ENCODE measurements at places on chromosomes 1 and 21.

GRCh38 chr21:33432496-33432895, 29.3 kb downstream of the IFNGR2 start:
- no peak for DNase-seq

DNA sequence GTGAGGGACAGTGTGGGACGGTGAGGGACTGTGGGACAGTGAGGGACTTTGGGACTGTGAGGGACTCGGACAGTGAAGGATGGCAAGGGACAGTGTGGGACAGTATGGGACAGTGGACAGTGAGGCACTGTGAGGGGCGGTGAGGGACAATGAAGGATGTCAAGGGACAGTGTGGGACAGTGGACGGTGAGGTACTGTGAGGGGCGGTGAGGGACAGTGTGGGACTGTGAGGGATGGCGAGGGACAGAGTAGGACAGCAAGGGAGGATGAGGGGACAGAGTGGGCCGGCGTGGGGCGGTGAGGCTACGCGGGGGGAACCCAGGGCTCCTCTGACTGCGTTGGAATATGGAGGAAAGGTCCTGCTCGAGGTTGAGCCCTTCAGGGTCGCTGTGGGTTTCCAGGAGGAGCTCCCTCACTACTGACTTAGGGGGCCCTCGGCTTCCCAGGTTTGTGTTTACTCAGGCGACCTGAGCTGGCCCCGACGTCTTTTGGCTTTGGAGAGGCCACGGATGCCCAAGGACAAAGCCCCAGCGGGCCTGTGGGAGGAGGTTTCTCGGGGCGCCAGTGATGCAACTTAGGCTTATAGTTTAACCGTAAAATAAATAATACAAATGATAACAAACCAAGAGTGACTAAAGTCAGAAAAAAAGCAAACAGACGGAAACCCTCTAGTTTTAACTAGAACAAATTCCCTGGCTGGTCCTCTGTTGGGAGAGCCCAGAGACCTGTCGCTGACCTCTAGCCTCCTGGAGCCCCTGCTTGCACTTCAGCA, 1.1 kb upstream of the ERRFI1 start:
- DNase-seq = no peak

- no peak for DNase-seq
Observed at GRCh38 chr1:228352677-228353481, 53.8 kb downstream of the TRIM11 start.

DNA sequence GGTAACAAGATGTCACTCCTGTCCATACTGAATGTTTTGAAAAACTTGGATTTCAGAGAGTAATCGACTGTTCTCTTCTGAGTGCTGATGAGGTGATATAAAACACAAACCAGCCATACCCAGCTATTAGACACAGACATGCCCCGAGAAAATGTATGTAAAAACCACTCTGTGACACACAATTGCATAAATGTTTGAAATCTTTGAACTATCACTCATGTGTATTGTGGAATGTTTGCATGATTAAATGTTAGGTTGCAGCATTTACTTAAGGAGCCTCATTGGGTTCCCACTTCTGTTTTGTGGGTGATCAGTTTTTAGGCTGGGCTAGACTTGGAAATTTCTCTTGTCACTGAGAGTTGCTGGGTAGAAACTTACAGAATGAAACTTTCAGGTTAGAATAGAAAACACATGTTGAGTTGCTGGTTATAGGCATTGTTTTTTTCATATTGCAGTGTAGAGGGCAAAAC, 270.4 kb upstream of the B3GALT2 start:
- no peak for DNase-seq

DNA sequence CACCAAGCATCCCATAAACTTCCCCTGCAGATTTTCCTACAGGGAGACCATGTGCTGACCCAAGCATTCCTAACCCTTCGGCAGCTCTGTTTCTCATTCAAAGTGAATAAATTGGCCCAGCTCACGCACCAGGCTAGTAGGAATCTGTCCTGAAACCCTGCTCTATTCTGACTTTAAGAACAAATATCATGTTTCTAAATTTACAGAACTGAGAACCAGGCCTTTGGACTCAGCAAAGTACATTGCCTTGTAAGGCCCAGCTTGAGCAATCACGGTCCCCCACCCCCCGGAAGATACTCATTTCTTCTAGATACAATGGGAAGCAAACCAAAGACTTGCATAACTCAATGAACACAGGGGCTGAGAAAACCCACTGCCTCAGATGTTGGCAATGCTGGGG, 160.1 kb upstream of the NFIA start:
- no peak for DNase-seq

DNA sequence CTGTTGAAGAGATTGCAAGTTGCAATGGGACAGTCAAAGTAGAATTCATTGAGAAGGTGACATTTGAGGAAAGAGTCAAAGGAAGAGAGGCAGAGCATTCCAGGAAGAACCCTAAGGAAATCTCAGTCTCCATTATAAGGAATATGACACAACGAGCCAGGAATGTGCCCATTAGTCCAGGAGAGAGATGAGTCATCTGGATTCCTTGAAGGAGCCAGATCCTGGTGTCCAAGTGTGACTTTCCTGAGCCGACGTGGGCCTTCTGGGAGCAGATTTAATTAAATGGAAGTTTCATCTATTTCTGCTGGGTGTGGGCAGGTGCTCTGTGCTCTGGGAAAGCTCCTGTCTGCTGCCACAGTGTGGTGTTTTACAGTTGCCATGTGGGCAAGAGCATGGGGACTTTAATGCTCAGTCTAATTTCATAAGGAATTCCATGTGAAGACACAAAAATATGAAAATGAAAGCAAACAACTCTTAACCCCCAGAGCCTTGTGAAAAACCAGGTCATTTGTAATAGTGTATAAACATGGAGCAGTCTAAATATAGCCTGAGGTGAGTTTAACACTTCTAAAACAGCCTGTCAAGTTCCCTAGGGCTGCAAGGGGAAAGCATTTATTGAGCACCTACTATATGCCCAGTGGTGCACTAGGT, 111.4 kb upstream of the ARTN start:
- no peak for DNase-seq

DNA sequence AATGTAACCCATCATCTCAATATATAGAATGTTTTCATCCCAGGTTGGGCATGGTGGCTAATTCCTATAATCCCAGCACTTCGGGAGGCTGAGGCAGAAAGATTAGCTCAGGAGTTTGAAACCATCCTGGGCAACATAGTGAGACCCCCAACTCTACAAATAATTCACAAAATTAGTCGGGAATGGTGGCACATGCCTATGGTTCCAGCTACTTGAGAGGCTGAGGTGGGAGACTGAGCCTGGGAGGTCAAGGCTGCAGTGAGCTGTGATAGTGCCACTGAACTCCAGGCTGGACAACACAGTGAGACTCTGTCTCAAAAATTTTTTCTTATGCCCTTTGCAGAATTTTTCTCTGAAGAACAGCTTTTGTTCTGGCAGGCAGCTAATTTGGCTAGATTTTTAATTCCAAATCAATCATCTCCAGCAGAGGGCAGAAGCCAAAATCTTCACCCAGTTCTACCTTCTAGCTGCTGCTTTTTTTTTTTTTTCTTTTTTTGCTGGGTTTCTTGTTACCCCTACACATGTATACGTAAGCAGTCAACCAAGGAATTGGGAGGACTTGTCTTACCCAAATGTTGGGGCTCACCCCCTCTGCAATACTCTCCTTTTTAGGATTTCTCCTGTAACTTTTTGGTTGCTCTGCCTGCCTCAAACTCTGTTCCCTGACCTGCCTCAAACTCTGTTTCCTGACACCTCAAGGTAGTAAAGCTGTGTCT, 2.7 kb upstream of the RAD54L start:
- DNase-seq = peak; percentile 9

DNA sequence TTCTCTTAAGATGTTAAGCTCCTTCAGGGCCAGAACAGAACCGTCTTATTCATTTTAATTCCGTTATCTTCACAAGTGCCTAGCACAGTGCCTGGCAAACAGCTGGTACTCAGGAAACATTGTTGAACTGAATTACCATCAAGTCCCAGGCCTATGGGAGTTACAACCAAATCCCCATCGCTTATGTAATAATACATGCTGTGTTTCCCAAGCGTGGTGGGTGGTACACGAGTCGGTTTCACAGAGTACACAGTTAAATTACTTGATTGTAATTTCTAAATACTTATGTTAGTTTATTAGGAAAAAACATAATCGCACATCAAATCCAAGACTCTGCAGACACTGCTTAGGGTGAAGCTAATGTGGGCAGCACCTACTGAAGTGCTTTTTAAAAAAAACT, 1.0 kb downstream of the ANGEL2 start:
- no peak for DNase-seq

DNA sequence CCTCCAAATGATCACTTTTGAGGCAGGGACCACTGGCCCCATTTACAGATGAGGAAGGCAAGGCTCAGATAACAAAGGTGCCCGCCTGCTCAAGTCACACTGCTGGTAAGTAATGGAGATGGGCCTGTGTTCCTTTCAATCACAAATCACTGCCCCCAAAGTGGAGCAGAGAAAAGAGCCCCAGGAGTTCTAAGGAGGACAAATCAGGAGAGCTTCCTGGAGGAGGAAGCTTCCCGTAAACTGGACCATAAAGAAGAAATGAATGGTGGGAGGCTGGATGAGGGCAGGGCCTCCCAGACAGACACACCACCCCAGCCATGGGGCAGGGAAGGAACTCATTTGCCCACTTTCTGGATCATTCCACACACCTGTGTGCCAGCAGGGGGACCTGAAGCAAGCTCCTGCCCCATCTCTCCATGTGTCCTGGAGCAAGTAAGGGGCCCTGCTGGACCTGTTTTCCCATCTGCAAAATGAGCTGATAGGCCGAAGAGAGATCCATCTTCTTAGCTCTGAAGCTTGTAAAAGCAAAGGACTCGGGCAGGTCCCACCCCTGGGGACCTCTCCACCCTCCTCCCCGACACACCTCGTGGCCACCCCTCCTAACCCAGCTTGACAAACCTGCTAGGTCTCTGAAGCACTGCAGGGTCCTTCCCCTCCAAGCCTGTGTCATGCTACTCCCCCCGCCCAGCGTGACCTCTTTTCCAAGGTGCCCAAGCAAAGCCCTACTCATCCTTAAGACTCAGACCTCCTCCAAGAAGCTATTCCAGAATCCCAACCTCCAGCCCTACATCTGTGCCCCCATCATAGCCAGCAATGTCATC, 5.5 kb downstream of the LAPTM5 start:
- no peak for DNase-seq

DNA sequence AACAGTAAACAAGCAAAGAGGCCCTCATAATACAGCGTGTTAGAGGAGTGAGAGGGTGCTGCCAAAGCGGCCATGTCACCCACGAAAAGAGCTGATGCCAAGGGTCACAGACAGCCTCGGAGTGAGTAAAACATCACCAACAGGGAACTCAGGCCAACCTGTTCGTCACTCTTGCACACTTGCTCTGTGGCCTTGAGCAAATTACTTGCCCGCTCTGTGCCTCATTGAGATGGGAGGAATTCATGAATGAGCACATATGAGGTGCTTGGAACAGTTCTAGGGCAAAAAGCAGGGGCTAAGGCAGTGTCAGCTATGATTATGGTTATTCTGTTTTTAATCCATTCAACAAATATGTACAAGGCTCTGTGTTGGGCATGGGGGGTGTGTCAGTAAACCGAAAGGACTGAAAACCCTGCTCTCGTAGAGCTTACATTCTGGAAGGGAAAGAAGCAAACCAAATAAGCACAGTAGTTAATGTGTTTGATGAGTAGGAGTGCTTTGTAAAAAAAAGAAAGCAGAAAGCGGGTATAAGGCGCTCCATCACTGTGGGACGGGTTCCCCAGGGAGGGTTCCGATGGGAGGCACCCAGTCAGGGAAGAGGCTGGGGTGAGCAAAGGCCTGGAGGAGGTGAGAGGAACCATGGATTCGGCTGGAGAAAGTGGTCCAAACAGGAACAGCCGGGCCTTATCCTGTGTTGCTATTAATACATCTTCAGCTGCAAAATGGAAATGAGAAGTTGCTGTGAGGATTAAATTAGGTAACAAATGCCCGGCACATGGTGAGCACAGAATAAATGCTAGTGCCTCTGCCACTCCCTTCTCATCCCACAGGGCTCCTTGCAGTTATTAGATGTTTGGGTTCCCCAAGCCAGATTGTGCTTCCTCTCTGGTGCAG, 39.5 kb upstream of the RD3 start:
- DNase-seq = no peak

- DNase-seq = no peak
Observed at GRCh38 chr1:211231873-211232272, 27.3 kb upstream of the RCOR3 start.

GRCh38 chr1:83545066-83545862, 453.7 kb downstream of the TTLL7 start:
- DNase-seq = no peak

DNA sequence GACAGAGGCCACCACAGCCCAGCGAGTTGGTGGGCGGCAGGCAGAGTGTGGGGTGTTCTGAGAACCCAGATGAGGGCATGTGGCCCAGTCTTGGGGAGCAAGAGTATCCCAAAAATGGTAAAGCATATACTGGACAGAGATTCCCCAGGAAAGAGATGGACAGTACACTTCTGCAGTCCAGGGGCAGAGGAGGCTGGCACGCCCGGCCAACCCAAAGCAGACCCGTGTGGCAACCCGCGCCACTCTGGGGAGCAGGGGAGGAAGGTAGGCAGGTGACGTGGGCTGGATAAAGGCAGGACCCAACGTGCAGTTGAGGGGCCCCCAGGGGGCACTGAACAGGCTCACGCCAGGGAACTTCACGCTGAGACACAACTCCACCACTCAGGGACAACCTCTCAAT, 46.4 kb upstream of the RIPK4 start:
- no peak for DNase-seq

GRCh38 chr1:57945045-57945444, 521.2 kb upstream of the DAB1 start:
- DNase-seq = no peak

- DNase-seq = no peak
Observed at GRCh38 chr21:15159382-15160020, 94.7 kb upstream of the NRIP1 start.

- no peak for DNase-seq
Observed at GRCh38 chr1:17904290-17904689, 149.2 kb downstream of the ACTL8 start.

DNA sequence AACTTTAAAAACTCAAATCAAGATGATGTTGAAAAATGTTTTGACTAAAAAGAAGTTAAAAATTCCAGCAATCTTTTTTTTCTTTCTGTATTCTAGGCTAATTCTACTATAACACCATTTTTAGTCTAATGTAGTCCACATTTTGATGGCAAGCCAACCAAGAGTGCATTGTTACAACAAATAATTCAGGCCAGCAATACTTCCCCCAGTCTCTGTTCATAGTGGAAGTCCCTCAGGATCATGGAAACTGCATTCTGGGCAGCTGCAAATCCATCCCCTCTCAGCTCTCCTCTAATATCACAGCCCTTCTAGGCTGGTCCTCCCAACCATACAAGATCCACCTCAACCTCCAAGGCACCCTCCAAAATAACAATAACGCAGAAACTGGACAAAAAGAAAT, 7.8 kb upstream of the CD58 start:
- no peak for DNase-seq

GRCh38 chr1:60920561-60920960, 161.8 kb upstream of the NFIA start:
- no peak for DNase-seq

DNA sequence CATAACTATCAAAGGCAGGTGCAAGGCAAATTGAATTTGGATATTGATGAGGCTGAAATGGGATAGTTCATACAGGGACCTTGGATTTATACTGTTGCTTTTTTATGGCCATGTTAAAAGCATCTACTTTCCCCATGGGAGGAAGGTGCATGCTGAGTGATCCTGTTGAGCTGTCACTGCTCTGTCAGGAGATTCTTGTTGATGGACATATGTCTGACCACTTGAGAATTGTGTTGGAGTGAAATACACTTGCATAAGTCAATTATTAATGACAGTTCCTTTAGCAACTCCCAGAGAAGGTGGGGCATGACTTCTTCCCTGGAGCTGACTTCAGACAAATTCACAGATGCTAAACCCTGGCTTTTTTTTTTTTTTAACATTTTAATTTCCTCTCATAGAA, 58.4 kb upstream of the DYNLT5 start:
- no peak for DNase-seq
